ENCODE measurements at places on chromosomes 3 and 15.

DNA sequence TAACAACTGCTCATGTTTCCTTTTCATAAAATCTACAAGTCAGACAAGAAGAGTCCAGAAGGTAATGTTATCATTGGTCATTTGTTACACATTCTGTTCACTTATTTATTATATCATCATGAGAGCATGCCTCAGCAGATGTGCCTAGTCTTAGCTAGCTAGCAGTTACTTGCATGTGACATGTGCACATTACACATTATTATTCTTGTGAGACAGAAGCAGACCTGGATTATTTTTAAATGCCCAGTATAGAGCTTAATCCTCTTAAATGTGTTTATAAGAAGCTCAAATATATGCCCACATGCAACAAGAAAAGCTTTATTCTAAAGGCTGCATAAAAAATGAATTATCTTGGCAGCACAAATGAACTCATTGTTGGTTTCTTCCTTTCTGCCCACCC is 12.6 kb downstream of the YEATS2 start:
- DNase-seq: no peak

- DNase-seq: no peak
Measured at GRCh38 chr15:45473068-45473467, 49.5 kb downstream of the SLC30A4 start.

DNA sequence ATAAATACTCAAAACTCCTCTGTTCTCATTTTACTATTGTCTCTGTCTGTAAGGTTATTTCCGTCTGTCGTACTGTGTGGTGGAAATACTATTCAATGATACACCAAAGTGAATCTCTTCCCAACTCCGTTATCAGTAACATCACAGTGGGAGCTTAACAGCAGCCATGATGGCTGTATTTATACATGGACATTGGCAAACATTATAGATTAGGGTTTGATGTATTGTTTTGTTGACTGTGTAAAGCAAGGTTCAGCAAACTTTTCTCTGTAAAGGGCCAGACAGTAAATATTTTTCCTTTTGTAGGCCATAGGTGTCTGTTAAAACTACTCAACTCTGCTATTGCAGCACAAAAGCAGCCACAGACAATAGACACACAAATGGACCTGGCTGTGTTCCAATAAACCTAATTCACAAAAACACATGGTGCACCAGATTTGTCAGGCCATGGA is 23.2 kb downstream of the LIPC start:
- DNase-seq: no peak

DNA sequence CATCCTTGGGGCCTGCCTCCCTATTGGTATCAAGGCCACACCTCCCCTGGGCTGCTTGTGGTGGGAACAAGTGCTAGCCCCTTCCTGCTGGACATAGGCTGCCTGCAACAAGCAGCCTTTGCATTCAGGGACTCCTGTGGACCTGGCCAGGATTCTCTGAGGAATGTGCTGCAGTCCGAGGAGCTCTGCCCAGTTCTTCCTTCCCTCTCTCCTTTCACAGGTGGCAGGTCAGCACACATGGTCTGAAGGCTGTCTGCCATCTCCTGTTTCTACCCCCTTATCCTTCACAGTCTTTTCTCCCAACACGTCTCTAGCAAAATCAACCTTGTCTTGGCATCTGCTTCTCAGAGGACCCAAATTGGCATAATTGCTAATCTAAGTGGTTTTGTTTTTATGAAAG is 97.0 kb upstream of the LIPC start:
- no peak for DNase-seq

- DNase-seq: no peak
Measured at GRCh38 chr15:91703274-91703673, 150.2 kb upstream of the SLCO3A1 start.

- no peak for DNase-seq
Measured at GRCh38 chr15:82699726-82700125, 9.9 kb downstream of the AP3B2 start.

DNA sequence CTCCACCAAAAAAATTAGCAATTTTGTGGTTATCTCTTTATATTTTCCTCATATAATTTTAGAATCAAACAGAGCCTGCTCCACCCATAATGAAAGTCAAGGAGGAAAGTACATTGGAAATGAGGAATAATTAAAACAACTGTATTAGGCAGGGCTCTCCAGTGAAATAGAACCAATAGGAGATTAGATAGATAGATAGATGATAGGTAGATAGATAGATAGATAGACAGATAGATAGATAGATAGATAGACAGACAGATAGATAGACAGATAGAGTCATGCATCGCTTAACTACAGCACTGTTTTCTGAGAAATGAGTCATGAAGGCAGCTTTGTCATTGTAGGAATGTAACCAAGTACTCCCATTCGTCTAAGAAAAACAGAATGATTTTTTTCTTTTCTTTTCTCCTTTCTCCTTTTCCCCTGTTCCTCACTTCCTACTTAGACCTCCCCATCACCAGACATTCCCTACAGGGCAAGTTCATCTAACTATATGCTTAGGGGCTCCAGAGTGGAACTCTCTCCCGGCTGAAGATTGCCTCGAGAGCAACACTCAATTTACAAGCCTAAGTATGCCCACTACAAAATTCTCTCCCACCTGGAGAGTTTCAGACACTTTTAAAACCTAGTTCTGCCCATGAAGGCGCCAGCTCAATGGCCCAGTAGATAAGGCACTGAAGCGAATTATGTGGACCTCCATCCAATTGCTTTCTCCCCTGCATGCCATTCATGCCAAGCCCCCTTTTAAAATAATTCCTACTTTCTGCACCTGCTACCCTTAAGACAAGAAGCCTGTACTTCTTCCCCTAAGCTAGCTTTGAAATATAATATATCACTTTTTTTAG is 53.3 kb upstream of the LIPC start:
- DNase-seq: no peak

DNA sequence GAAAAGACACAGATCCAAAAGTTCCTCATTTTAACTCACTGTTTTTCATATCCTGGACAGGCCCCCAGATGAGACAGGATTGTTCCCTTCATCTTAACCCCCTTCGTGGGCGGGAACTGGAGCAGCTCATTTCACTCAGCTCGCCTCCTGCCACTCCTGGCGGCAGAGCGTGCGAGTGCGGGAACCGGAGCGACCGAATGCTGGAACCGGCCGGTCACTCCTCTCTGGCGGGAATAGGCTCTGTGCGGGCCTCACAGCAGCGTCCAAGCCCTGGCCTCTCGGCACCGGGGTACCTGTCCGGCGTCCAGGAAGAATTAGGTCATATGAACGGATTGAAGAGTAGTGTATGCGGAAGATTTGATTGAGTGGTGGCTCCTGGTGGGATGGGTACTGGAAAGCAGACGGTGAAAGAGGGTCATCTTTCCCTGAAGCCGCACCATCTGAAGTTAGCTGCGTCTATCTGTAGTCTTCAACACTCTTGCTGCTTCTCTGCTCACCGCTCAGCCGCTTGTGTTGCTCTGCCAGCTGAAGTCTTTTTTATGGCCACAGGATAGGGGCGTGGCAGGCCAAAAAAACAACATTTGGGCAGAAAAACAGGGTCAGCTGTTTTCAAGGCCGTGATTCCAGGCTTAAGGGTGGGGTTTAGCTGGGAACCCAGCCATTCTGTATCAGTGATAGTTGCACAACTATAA is 42.3 kb upstream of the FXR1 start:
- DNase-seq: no peak

- no peak for DNase-seq
Measured at GRCh38 chr15:26087881-26088280, 224.8 kb upstream of the ATP10A start.

- no peak for DNase-seq
Measured at GRCh38 chr3:6351752-6352151, 509.2 kb upstream of the GRM7 start.

GRCh38 chr3:160709477-160710182 is 32.7 kb downstream of the ARL14 start:
- DNase-seq: no peak

DNA sequence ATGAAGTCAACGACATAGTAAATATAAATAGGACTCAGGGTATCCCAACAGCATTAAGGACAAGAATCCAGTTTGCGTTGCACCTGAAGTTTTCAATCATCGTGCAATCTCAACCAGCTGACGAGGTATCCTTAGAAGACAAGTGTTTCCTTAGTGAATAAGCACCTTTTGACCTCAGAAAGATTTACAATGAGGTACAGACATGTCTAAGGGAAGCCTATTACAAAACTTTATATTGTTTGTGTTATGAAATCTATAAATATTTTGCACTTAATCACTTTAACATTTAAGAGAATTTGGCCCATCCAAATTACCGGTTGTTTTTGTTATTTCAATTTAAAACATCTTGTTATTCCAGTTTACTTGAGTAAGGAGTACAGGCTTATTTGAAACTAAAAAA is 64.9 kb upstream of the PRICKLE2 start:
- DNase-seq: no peak

DNA sequence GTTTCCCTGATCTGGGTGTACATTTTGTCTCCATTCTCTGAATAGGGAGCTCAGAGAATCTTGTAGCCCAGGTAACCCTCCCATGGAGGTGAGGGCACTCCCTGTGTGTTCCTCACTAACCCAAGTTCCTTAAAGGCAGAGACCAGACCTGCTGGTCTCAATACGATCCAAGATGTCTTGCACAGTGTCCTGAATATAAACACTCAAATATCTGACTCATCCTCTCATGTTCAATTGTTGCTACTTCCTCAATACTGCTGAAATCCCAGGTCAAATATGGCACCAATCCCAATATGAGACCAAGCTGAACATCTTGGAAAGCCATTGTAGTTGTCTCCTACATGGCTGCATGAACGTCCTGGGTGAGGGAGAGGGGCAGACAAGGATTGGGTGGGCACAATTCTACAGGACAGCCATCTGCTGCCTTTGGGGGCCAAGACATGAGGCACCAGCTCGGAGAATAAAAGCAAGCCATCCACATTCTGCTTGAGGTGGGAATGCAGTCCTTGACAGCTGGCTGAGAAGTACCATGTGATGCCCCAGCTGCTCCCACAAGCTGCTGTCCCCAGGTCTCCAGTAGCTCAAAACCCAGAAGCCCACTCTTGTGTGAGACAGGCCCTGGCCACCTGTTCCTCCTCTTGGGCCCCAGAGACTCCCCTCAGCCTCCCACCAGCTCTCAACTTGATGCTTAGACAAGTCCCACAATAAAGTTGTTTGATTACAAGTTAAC is 18.2 kb downstream of the TBC1D2B start:
- DNase-seq: no peak

DNA sequence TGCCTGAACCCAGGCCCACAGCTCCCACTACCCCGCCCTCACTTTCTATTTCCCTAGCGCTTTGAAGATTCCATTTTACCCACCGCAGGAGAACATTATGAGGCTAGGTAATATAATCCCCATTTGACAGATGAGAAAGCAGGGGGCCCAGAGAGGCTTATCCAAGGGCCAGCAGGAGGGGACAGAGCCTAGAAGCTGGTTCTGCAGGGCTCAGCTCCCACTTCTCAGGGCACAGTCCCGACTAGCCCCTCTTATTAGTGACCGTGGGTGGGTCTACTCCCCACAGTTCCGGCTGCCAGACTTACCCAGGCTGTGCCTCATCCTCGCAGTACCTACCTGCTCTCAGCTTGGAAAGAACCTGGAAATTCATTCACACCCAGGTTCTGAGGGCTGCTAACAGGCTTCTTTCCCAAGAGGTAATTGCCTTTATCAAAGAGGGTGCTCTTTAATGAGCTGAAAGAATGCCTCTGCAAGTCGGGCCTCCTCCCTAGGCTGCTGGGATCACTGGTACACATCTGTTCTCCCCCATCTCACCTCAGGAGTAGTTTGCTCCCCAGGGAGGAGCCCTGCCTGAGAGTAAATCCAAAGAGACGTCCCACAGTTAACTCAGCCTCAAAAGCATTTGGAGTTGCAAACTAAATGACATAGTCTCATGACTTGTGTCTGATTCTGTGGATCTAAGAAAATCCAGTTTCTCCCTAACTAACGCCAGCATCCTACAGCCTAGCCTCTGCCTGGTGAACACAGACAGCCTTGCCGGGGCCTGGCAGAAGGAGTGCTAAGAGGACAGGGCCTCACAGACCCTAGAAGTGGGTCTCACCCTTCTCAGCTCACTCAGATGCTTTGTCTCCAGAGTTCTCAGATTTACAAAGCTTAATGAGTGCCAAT is 125.0 kb downstream of the CHSY1 start:
- DNase-seq: no peak

DNA sequence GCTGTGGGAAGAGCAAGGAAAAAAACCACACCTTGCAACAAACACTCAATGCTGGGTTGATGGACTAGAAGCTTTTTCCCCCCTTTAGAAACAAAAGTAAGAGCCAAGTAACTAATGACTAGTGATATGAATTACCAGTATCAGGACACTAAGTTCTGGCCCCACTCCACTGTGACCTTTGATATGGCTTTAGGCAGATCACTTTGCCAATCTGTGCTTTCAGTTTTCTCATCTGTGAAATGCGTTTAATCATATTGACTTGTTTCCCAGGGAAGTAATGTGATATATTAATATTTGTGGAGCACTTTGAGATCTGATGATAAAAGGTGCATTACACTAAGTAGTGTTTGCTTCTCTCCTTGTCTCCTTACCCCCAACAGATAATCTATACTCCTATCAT is 319.3 kb upstream of the SATB1 start:
- DNase-seq: no peak

DNA sequence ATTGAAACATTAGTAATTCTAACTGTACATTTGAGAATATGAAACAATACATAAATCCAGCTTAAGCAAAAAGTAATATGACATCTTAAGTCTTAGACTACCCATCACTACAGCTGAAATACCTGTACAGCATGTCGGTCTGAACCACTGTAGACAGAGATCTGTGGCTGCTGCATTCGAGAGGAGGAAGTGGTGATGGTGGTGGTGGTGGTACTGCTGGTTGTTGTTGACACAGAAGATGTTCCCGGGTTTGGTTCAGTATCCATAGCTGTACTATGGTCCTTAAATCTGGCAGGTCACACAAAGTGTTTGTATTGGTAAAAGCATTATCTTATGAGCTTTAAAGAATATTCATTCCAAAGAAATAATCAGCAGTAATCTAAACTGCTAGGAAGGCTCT is 2.9 kb downstream of the PHC3 start:
- DNase-seq: no peak

GRCh38 chr15:64311566-64311965 is 44.4 kb downstream of the CSNK1G1 start:
- DNase-seq: no peak

Measured in activated CD4-positive, alpha-beta T cell treated with anti-CD3 and anti-CD28 coated beads for 24 hours (primary cell).